ENCODE measurements at places on chromosomes 2 and 18.

DNA sequence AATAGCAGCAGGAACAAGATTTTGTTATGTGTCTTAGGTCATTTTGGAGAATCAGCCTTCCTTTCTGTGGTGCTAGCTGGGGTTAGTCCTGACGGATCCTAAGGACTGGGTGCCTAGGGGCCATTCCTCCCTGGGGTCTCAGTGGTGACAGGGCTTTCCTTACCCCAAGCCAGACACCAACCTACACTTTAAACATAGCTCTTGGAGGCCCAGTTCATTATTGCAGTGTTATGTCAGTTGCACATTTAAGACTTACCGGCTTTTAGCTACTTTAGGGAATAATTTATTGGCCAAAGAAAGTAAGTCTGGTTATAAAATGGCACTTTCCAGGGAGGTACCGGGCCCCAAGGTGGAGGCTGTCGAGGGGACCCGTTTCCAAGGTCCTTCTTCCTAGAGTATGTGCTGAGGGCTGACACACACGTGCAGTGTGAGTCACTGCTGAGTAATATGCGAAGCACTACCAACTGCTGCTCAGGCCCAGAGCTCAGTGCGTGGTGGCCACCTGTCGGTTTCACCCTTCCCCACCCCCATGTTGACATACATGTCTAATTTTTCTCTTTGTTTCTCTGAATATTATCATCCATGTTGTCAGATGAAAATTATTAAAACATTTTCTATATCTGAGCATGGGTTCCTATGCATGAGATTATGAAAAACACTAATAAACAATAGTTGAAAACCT, 37.0 kb upstream of the GRHL1 start:
- peak; percentile 51 for DNase-seq

DNA sequence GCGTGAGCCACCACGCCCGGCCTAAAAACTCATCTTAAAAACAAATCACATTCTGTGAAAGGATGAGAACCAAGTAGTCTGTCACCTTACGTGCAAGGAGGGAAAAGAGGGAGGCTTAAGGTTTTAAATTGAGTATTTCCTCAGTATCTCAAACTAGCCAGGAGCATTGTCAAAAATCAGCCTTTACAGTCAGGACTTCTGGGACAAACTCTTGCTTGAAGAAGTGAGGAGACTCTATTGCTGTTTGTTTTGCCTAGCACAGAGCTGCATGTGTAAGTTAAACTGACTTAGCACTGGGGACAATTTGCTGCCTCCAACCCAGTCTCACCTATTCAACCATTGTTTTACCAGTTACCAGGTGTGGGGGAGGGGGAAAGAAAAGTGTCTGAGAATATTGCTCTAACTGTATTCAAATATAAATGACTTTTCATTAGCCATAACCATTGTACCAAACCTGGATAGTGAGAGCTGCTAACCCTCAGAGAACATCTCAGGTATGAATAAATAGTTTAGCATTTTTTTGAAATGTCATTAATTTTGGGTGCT, 3.6 kb downstream of the INO80D start:
- DNase-seq: no peak

GRCh38 chr2:127645395-127646291, at the start of gene GPR17:
GPR17 (plus strand) TSS chr2:127646153; CDS start chr2:127650736, 4,583 bp downstream.
- no peak for DNase-seq

DNA sequence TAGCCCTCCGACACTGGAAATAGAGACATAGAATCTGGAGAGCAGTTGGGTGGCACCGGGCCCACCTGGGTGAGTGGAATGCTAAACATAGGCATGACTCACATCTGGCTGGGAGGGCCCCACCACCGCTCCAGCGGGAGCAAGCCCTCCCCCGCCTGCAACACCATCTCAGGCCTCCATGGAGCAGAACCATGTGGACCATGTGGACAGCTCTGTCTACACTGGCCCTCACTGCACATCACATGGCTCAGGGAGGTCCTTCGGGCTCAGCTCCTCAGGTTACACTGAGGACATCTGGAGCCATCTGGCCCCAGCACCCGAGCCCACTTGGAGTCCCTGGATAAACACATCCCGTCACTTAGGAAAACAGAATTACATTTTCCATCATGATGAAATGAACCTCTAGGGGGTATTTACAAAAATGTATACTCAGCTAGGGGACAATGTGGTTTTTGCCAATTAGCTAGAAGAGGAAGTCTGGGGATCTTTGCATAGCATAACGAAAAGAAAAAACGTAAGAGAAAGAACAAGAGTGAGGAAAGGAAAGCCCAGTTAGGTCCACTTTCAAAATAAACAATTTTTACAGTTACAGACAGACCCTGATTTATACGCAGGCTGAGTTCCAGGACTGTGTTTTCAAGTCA, 30.7 kb upstream of the MLPH start:
- no peak for DNase-seq

DNA sequence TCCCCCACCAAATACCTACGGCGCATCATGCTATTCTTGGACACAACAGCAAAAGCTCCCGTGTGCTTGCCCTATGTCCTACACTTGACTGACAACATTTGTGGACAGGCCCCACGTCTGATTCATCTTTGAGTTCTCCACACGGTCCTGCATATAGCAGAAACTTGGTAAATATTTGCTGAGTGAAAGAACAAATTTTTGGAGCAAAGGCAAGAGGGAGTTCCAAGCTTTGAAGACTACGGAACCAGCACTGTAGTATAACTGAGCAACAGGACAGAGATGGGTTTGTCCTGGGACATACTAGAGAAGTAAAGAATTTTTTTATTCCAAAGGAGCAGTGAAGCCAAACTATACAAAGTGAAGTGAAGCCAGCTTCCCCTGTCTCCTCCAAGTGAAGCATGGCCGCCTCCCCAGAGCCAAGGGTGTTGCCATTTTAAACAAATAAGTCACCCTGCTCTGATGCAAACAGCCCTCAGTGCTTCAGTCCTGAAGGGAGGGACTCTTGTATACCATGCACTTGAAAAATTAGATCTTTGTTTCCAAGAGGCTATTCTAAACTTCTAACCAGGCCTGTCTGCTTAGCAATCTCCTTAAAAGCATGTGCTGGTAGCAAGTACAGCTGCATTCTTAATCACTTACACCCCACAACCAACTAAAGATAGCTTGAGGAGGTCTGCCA, 35.9 kb downstream of the SPRED2 start:
- no peak for DNase-seq

DNA sequence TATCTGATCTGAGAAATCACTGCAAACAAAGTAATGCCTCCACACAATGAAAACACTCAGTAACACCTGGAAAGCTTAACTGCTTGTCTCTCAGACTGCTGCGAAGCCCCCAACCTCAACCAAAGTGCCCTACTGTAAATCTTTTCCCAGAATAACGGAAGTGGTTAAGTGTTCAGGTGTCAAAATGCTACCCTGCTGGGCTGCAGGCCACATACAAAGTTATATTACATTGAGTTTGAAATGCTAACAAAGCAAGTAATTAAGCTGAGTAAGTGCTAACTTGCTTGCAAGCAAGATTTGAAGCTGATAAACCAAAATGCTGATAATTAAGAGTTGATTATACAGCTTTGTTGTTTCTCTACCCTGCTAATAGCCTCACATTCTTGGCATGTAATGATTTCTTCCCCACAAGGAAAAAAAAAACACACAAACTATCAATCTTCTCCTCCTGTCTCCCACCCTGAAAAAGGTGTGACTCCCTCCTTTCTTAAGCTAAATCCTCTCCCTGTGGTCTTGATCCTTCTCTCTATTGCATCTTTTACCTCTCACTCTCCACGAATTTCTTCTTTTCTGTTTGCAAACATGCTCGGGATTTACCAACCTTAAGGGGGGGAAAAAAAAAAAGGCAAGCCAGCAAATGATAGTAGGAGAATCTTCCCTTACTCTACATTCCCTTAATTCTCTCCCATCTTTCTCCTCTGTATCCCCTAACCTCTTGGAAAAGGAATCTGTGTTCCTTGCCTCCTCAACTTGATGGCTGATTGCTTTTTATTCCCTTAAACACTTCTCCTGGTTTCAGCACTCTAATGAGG, 266.8 kb upstream of the SIX3 start:
- no peak for DNase-seq

- no peak for DNase-seq
These were observed 29.4 kb upstream of the IL1RN start for GRCh38 chr2:113098041-113098440.

- no peak for DNase-seq
These were observed 31.9 kb downstream of the HADHB start for GRCh38 chr2:26276484-26277227.

DNA sequence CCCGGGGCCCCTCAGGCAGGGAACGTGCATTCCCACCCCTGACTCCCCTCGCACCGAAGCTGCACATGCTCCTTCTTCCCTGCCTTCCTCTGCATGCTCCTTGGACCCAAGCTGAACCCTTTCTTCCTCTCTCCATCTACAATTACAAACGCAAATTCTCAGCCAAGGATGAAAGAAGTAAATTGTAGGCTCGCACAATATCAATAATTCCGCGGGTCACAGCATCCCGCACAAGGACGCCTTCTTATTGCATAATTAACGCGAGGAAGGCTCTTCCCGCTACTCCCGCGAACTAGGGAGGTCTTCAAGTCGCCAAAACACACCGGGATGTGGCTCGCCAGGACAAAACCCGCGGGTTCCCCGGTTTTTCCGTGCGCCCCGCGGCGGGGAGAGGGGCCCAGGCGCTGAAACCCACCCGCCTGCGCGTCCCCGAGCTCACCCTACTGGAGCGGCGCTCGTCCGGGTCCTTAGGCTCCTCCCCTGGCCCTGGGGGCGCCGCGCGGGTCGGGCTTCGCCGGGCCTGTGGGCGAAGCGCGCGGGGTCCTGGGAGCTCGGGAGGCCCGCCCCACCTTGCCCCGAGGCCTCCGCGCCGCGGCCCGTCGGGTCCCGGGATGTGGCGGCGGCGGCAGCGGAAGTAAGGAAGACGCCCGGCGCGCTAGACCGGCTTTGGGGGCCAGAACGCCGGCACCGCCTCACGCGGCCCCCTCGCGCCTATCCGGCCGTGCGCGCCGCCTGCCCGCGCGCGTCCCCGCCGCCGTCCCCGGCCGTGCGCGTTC, at the start of gene CHST10:
CHST10 (minus strand) TSS at position 734 of the 776 bp plus-strand sequence. CDS start 10,993 bp downstream, outside the sequence.
- DNase-seq: peak; percentile 55

- DNase-seq: no peak
These were observed 14.0 kb downstream of the STRADB start for GRCh38 chr2:201465524-201465971.

- DNase-seq: no peak
These were observed 34.1 kb upstream of the KCNF1 start for GRCh38 chr2:10877651-10878111.

- no peak for DNase-seq
These were observed 439.7 kb downstream of the RND3 start for GRCh38 chr2:150047620-150048222.

GRCh38 chr2:111135910-111136297, 15.2 kb downstream of the BCL2L11 start:
- DNase-seq: no peak

- no peak for DNase-seq
These were observed 139.2 kb downstream of the MGAT5 start for GRCh38 chr2:134393075-134393461.

GRCh38 chr2:439077-439476, 151.2 kb upstream of the ALKAL2 start:
- DNase-seq: no peak

DNA sequence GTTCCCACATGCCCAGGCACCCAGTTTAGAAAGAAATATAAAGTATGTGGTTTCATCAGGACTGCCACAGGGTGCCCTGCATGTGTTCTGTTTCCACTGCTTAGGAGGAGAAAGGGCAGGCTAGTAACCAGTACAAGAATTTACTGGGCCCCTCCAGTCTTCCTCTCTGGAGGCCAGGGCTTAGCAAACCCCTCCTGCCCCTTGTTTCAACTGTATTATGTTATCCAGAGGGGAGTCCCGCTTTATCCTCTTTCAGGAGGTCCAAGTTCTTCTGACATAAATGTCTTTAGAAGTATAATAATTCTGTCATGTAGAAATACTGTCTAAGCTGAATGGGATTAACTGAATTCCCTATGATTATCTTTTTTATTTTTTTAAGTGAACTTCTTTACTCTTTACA, 132.1 kb downstream of the WDSUB1 start:
- no peak for DNase-seq

DNA sequence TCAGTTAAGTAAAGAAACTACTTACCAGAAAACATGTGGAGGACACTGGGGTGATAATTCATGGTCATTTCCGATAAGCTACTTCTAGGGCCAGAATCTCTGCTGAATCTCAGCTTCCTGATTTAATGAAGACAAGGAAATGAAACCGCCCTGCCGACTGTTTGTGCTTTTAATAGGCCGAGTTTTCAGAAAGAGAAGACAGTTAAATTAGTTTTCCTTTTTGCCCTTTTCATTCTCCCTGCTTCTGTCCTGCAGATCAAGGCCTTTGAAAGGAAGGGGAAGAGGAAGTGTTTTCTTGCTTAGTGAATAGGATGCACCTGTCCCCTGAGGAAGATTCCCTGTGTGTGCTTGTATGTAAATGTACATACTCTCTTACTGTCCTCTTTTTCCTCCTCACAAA, 126.6 kb downstream of the SH3RF3 start:
- DNase-seq: no peak

- DNase-seq: no peak
These were observed 154.9 kb downstream of the NDUFA10 start for GRCh38 chr2:239870276-239870675.

DNA sequence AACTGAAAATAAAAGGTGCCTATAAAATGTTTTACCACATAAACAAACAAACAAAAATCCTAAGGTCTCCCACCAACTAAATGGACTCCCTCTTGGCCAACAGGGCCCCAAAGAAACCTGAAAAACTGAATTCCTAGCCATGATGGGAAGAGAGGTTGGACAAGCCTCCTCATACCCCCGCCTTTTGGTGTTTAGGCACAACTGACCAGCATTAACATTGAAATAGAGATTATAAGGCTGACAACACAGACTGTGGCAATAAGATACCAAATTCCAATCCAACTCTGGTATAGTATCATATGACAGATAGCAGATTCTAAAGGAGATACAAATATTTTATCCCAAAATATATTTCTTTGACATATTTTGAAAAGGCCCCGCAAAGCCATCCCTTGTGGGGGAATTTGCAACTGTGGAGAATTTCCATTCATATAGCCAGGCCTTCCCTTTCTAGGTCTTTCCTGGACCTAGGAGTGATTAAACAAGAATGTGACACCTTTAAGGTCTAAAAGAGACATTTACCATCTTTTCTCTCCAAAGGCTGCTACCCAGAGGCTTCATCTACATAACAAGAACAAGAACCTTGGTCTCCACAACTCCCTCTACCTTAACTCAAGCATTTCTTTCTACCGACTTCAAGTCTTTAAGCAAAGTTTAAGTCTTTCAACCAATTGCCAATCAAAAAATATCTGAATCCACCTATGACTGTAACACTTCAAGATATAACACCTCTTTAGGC, 80.0 kb downstream of the CHN1 start:
- no peak for DNase-seq

GRCh38 chr18:44959013-44959412, 278.3 kb downstream of the SETBP1 start:
- DNase-seq: no peak

Measured in activated T-cell treated with anti-CD3 and anti-CD28 coated beads for 48 hours (primary cell).